Central memory CD8-positive, alpha-beta T cell (primary cell): ENCODE measurements at places on chromosomes 12 and 14.

- no peak for DNase-seq
Measured at GRCh38 chr12:47449797-47450196, 256.0 kb downstream of the RPAP3 start.

DNA sequence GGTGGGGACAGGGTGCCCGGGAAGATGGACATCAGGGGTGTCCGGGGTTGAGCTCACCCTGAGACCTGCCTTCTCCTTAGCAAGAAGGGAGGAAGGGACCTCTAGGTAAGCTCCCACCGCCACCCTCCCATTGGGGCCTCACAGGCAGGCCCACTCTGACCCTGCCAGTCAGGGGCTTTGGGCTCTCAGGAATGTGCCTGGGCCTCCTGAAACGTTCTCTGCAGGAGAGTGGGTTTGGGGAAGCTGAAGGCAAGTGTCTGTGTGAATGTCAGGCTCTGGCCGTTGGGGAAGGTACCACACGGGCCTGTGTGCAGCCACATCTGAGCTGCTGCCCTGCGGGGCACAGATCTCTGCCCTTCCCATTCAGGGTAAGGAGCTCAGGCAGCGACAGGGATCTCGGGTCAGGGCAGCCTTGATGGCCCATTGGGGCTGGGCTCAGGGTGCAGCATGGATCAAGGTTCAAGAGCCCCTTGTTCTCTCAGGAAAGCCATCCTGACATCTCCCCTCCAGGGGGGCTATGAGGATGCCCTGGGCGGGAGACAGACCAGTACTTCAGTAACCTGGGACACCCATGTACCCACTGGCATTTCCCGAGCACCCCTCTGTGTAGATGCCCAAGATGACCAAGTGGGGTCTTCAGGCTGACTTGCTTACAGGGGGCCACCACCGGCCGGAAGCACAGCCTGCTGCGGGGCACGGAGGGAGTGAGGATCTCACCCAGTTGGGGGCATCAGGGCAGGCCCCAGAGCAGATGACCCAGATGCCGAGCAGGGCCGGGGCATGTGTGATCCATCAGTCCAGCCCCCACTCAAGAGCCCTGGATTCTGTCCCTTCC is 29.7 kb downstream of the FAM222A start:
- no peak for DNase-seq

DNA sequence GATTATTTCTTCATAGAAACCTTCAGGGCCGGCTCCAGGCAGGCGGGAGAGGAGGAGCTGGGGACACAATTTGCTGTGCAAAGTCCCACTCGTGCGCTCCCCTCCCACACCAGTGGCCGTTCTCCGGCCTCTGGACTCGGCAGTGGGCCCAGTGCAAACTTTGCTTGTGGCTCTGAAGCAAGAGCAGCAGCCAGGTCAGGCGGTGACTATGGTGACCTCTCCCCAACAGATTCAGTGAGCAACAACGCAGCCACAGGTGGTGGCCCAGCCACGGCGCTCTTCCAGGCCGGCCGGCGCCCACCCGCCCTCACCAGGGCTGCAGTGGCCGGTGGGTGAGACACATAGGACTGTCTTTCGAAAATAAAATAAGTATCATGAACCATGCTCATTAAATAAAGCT is 29.5 kb downstream of the VPS37B start:
- no peak for DNase-seq

DNA sequence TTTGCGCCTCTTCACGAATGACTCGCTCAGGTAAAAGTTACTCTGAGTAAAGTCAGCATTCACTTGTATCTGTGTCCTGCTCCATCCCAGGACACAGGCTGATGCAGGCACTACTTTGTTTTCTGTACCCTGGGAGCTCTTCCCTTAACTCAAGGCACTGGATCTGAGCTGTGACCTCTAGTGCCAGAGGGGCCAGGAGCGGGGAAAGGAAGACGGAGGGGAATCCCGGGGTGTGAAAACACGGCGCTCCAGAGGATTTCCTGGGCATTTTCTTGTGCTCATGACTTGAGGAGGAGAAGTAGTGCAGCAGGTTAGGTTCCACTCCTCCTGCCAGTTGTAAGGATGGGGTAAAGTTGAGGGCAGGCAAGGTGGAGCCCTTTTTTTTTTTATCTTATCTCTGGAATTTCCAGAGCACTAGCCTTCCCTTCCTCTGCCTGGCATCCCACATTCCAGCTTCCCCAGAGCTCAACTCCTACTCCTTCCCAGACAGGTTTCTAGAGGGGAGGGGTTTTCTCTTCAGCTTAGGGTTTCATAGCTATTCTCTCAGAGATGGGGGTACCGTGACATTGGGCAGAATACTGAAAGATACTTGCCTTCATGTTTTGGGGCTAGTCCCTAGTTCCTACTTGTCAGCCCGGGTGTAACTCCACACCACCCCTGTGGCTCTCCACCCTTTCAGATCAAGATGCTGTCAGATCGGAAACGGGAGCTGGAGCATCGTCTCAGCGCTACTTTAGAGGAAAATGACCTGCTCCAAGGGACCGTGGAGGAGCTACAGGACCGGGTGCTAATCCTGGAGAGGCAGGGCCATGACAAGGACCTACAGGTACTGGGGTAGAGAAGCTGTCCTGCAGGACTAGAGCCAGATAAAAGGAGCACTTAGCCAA is 52.3 kb downstream of the RAB35 start:
- no peak for DNase-seq

DNA sequence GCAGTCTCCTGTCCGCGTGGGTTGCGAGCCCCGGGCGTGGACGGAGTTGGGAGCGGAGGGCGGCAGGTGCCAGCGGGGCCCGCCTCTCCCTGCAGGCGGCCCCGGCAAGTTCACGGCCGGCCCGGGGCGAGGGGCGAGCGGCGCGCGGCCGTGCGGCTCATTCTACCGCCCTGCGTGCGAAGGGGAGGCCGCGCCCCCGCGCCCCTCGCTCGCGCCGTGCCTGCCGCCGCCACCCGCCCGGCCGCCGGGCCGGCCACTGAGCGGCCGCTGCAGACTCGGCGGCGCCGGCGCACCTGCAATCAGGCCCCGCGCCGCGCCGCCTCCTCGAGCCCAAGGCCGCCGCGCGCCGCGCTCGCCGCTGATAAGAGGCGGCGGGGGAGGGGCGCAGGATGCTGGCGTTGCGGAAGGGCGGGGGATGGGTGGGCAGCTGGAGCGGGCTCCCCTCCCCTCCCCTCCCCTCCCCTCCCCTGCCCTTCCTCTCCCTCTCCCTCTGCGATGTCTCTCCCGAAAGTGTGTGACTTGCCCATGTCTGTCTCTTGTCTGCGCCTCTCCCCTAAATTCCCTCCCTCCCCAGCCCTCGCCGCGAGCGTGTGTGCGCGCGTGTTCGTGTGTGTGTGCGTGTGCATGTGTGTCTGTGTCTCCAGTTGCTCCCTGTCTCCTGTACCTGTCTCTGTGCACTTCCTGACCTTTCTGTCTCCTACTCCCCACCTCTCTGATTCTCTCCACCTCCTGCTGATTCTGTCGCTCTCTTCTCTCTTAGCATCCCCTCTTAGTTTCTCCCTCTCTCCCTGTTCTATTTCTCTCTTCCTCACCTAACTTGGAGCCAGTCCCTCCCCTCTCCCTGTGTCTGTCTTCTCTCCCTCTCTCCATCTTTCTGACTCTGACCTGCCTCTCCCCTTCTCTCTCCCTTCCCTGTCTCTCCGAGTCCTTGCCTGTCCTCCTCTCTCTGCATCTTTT is 768.1 kb upstream of the TBX3 start:
- DNase-seq = no peak
